GM10248 (cell line): ENCODE measurements at places on chromosomes 13 and 19.

DNA sequence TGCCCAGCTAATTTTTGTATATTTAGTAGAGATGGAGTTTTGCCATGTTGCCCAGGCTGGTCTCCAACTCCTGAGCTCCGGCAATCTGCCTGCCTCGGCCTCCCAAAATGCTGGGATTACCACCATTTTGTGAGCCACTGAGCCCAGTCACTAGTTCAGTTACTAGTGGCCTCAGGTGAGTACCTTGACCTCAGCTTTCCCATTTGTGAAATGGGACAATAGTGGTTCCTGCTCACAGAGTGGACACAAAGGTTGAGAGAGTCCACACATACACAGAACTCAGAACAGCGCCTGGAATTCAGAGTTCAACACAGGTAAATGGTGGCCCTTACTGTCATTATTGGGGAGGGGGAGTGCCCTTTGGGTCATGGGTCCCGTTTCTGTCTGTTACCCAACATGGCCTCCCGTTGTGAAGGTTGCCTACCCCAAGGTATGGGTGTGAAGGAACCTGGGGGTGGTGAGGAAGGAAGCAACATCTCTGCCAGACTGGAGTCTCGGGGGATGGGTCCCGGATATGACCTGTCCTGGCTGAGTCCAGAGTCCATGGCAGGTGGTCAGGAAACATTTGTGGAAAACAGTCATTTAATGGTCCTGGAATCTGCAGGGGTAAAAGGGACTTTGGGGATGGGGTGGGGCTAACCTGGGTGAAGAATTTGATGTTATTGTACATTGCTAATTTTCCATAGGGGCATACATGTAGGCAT lies 11.7 kb upstream of the IRGC start:
- DNase-seq: no peak

- DNase-seq: no peak
Measured at GRCh38 chr13:45492538-45492937, 27.8 kb downstream of the COG3 start.

- no peak for DNase-seq
Measured at GRCh38 chr13:65656740-65657329, 1573.3 kb downstream of the PCDH9 start.

GRCh38 chr13:99374169-99374991 lies 67.2 kb upstream of the GPR183 start:
- DNase-seq: no peak

DNA sequence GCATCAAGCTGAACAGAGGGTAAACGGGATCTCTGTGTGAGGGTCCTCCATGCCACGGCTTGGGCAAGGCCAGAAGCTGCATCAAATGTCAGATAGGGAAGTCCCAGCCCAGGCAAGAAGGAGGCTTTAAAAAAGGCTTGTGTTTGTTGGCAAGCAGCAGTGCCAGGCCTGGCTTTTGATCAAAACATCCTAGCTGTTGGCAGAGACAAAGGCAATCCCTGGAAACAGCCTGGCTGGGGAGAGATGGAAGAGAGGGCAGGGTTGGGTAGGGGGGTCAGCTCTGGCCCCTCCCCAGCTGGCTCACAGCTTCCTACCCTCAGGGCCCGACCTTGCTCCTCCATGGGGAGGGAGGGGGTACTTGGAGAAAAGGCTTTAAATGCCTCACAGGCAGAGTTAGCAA lies 61.8 kb upstream of the KCTD15 start:
- DNase-seq: no peak

DNA sequence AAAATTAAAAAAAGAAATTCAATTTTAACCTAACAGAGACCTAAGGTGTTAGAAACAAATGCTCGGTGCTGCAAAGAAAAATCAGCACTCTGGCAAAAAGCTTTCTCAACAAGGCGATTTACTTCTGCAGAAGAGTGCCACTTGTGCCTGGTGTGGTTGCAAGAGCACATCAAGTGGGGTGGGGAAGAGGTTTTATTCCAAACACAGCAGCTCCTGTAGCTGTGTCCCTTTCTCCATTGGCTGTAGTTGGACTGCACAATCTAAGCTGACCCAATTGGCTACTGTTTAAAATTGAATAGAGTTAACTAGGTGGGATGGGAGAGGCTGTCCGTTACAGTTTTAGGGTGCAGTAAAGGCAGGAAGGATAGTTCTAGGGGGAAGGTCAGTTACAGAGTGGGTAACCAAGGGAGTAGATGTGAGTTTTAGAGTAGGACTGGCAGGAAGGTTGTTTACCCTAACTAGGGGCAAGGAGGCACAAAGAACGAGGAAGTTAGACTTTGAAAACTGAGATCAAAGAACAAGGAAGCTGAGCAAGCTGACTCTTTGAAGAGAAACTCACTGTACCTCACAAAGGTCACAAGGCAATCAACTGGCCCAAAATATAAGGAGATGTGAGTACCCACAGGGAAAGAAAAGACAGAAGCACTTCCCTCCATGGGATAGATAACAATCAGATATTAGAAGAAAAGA lies 145.7 kb downstream of the LIG4 start:
- no peak for DNase-seq

DNA sequence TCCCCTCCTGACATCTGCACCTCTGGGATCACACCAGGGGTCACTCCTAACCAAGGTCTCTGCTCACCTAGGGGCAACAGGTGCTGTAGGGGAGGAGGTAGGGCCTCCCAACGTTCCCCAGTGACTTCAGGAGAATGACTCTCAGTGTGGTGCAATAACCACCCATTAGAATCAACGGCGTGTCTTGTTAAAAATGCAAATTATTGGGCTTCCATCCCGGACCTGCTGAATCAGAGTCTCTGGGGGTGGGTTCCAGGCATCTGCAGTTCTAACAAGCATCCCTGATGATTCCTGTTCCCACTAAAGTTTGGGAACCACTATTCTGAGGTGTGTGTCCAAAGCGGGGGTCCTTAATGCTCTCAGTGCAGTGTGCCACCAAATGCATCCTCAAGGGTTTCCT lies 84.6 kb downstream of the CRYL1 start:
- no peak for DNase-seq

DNA sequence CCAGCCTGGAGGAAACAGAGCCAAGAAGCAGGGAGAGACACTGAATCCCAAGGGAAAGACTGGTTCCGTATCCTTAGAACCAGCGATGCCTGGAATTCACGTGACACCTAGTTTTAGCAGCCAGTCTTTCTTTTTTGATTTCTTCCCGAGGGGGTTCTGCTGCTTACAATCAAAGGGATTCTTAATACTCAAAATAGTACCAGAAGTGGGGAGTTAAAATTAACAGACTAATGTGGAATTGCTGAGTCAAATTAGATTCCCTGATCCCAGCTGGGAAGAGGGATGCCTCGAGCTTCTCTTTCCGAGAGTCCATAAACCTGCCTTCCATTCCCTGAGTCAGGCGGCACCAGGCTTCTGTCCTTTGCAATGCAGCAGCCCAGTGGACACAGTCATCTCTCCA lies 4.8 kb upstream of the MATK start:
- no peak for DNase-seq
